ENCODE measurements at places on chromosomes 11 and 22.

GRCh38 chr11:6548641-6549040 lies 51.6 kb downstream of the DNHD1 start:
- DNase-seq = no peak

- DNase-seq = no peak
Measured at GRCh38 chr11:74478877-74479731, 11.8 kb upstream of the KCNE3 start.

GRCh38 chr11:75326439-75326810 lies 25.0 kb downstream of the ARRB1 start:
- no peak for DNase-seq

DNA sequence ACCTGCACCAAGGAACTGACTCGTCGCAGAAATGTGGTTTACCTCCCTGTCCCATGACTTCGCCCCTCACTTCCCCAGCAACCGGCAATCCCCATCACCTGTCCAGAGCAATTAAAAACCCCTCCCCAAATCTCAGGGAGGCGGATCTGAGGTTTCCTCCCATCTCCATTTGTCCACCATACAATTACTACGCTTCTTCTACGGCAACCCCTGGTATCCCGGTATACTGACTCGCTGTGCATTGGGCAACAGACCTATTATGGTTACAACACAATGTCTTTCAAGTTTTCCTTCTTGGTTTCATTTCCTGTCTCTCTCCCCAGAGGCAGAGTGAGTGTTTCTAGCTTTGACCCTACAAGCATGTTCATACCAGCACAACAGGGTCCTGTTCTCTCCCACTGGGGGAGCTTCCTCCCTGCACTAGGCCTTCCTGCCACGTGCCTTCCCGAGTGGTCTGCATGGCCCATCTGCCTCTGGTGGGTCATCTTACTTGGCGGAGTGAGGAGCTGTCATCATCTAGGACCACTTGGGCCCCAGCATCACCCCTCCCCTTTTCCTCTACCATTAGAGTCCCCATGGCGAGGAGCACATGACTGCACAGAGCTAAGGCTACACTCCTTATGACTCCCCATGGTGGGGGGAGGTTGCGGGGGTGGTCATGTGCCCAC lies 30.3 kb upstream of the NAP1L4 start:
- peak; percentile 52 for DNase-seq

DNA sequence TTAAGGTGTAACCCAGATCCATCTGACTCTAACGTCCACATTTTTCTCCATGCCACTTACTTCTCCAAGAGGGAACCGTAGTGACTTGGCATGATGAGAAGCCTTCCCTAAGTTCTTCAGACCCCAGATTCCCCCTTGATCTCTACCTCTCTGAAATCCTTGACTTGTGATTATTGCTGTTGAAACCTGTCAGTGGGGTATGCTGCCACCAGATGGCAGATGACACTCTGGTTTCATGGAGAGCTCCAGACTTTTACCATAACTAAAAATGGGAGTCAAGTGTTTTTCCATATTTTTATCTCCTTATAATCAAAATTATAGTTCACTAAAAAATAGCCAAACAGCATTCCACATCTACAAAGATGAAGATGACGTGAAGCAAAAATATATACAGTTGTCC lies 504.2 kb downstream of the SOX6 start:
- DNase-seq = no peak

DNA sequence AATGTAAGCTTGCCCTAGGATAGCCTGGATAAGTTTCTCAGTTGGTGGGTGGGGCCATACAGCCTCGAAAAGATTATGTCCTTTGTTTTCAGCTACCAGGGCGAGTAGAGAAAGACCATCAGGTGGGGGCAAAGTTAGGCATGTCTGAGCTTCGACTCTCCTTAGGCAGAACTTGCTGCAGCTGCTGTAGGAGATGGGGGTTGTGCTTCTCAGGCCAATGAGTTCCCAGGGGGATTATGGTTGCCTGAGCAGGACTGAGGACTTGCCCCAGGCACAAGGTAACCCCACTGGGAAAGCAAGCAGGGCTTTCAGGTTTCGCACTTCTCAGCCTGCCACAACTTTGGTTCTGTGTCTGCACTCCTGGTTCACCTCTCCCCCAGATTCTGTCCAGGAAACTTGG lies 173.4 kb upstream of the SESN3 start:
- DNase-seq = no peak

- DNase-seq = no peak
Measured at GRCh38 chr11:70111269-70112016, 33.3 kb downstream of the ANO1 start.

GRCh38 chr11:107042748-107043147 lies 24.5 kb upstream of the GUCY1A2 start:
- DNase-seq = no peak

- DNase-seq = no peak
Measured at GRCh38 chr11:18280438-18281045, 14.5 kb downstream of the SAA1 start.

DNA sequence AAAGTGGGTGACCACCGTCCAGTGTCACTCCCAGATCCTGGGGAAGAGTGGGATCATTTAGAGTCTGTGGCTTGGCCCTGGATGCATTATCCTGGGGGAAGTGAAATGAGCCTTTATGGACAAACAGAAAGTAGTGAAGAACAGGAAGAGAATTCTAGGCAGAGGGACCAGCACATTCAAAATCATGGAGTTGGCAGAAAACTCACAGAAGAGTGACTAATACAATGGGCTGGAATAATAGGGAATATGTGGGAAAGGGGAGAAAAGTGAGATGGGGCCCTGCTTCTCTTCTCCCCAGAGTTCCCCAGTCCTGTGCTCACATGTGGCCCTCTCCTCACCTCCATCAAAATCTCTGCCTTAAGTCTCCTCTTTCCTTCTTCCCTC lies 84.3 kb downstream of the CCDC81 start:
- no peak for DNase-seq

DNA sequence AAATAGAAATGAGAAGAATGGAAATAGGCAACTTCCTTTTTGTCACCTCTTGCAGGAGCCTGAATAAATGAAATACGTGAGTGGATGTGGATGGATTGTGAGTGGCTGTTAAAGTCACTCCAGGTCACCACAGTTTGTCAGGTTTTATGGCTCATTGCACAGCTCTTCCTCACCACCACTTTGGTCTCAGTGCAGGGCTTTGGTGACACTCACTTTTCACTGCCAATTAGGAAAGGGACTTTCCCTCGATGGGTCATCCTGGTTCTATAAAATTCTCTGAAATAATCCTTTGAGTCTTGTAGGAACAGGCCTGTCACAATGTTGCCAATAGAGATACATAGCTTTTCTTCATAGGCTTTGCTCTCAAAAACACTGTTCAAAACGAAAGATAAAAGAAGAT lies 172.4 kb upstream of the C11orf87 start:
- DNase-seq = no peak

DNA sequence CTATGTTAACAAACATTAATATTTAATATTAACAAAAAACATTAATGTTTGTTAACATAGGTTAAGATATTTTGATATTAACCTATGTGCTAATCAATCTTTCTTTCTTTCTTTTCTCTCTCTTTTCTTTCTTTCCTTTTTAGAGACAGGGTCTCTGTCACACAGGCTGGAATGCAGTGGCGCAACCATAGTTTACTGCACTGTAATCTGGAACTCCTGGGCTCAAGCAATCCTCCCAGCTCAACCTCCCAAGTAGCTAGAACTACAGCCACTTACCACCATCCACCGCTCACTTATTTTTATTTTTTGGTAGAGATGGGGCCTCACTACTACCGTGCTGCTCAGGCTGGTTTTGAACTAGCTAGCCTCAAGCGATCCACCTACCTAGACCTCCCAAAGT lies 13.2 kb downstream of the SIK3 start:
- DNase-seq = no peak

DNA sequence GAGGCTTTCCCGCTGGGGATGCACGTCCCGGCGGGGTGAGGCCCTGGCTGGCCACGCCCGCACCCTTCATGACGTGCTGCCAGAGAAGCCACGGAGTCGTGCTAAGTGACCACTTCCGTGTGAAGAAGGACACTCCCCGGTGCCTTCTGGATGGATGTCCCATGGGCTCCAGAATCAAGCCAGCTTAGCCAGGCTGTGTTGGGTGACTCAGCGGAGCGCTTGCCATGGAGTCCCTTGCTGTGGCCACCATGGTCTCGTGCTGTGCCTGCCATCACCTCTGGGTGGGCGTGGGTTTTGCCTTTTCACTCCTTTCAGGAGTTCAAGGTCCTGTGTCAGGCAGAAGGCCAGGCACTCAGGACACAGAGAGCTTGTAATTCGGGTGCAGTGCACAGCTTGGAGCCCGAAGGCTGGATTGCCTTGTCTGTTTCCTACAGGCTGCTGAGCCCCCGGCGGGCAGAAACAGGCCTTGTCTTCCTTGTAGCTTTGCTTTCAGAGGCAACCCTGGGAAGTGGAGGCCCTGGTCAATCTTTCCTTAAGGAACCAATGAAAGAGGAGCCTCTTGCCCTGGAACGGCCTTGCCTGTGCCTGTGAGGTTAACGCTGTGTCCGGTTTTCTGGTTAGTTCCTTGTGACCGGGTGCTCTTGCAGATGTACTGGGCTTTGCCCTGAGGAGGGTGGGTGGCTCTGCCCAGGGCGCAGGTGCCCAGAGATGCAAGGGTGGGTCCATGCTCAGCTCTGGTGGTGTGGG lies 268.6 kb downstream of the TBC1D22A start:
- DNase-seq = no peak

- DNase-seq = no peak
Measured at GRCh38 chr11:134756811-134757540, 344.9 kb upstream of the B3GAT1 start.

GRCh38 chr11:68978931-68979594 lies 1.7 kb downstream of the MRGPRD start:
- DNase-seq = no peak

- no peak for DNase-seq
Measured at GRCh38 chr11:58179648-58180047, 9.2 kb upstream of the OR9Q2 start.

- DNase-seq = no peak
Measured at GRCh38 chr11:101511065-101511464, 72.7 kb downstream of the TRPC6 start.

- no peak for DNase-seq
Measured at GRCh38 chr11:5443835-5444393, 2.6 kb upstream of the OR51I1 start.

GRCh38 chr11:79437278-79437980 lies 3.4 kb downstream of the TENM4 start:
- DNase-seq = no peak

DNA sequence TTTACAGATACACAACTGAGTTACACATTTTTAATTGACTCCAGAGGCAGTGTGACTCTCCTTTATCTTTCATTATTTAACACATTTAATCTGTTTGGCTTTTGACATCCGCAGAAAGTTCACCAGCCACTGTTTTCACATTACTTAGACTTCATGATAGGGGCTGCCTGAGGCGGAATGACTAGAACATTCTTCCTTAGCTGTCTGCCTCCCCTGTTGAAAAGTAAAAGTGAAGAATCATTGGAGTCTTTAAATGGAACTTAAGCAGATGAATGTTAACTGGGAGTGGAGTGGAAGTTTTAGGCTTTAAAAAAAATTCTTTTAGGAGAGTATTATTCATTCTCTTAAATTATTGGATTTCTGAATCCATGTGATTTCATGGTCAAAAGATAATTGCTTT lies 229.2 kb upstream of the MTNR1B start:
- no peak for DNase-seq

- DNase-seq = no peak
Measured at GRCh38 chr11:48017105-48017830, 36.9 kb downstream of the PTPRJ start.

DNA sequence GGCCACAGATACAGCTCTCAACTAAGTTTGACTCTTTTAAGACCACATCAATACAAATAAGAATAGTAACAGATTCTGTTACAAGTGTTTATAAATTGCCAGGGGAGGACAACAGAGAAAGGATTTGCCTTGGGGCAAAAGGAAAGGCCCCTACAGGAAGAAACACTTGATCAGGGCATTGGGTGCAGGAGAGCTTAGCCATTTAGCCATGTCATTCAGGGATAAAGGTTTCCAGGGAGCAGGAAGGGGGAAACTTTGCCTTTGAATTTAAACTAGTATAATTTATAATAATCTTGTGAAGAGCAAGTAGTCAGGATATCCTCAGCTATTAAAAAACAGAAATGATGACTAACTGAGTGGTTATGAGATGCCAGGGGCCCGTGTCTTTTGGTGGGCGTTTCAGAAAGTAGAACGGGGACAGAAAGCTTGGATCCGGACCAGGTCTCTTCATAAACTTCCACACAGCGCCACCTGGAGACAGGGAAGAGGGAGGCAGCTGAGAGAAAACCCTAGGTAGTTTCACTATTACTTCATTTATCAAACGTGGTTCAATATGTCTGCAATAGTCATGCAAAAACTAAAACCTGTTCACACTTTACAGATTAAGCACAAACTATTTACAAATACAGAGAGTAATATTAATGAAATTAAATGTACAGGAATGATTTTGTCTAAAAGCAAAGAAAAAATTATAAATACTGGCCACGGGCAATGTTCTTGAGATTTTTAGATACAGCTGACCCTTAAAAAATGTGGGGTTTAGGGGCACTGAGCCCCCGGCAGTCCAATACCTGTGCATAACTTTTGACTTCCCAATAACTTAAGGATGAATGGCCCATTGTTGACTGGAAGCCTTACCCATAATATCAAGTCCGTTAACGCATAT lies 11.0 kb upstream of the SLC5A4 start:
- DNase-seq = peak; percentile 37

DNA sequence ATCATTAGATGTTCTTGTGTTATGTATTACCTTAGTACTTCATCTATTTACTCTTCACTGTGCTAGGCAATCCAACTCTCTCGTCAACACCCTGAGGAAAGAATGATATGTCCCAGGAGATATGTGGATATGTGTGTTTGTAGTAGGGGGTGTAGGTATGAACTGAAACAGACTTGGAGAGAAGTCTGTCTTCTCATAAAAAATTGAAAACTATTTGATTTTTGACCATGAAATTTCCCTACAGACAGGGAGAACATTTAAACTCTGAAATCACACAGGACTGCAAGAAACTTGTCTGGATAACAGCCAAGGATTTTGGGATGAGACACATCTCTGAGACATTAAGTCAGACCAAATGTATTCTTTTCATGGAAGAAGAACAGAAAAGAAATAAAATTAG lies 967.0 kb upstream of the FAT3 start:
- no peak for DNase-seq

DNA sequence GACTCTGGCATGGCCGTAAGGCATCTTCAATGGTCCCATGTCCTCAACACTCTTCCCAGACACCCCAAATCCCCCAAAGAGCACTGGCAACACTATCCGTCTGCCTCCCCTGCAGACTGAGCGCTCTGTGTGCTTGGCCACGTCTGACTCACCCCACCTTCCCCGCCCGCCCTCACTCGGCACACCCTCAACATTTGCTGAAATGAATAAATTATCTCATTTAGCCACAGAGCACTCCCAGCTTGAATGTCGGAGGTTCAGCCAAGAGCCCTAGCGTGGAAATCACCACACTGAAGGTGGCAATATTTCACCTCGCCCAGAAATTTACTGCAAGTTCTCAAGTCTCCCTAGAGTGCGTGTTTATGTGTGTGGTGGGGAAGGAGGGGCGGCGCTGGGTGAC lies 46.6 kb upstream of the TCF20 start:
- DNase-seq = no peak

Data from fibroblast of the conjunctiva (primary cell).